Epithelial cell of umbilical artery (primary cell): ENCODE measurements at places on chromosomes 3 and 15. TPM values are rescaled to one million over a fixed set of nuclear protein-coding genes. Genes with fewer than 3 reads are reported as not detected.

The SLC28A2 gene
- not detected in 2 replicates for total RNA-seq

The ESYT3 gene
- total RNA-seq, result under 0.01 TPM in 1 of 2 replicates, not detected in the other

The DNASE1L3 gene
- total RNA-seq, result under 0.01 TPM in 1 of 2 replicates, not detected in the other

The MORF4L1 gene
- total RNA-seq, result 394 and 409 TPM in 2 replicates

The RPS27L gene
- total RNA-seq, result 161 and 458 TPM in 2 replicates
